ENCODE measurements at places on chromosomes 5 and 9.

GRCh38 chr9:121972501-121972981 is 120.6 kb downstream of the TTLL11 start:
- DNase-seq, result no peak

GRCh38 chr9:138038244-138038671 is 160.7 kb downstream of the CACNA1B start:
- DNase-seq, result no peak

DNA sequence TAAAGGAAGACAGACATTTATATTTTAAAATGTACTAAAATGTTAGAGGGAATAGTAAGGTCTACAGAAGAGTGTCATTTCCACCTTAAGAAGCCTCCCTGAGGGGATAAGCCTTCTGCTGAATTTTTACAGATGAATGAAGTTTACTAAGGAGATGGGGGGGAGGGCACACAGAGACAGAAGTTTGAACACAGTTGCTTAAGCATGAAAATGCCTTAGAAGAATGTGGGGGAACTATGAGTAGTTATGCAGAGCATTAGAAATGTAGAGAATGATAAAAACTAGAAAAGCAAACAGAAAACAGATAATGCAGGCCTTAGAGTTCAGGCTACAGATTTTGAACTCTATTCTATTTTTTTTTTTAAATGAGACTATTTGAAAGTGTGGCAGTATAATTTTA is 232.2 kb upstream of the VLDLR start:
- DNase-seq, result no peak

GRCh38 chr5:5583023-5583765 is 160.7 kb downstream of the ICE1 start:
- DNase-seq, result no peak

DNA sequence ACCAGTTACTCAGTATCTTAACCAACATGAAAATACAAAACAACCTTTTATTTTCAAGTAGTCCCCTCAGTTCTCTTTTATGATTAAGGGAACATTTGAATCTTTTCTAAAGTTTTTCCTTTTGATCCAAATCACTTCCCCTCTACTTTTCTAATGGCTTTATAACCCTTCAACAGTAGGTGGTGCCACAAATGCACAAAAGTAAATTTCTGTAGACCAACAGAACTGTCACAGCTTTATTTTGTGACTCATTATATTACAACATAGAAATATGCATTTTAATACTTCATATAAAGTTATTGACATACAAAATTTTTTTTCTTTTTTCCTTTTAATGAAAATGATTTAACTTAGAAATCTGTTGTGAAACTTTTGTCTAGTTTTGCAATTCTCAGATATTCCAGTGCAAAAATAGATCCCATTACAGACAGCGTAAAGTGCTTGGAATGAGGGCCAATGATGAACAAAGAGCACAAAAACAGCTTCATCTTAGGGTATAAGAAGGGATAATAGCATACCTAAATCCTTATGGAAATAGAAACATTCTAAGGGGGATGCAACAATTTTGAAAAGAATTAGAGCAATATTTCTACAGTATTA is 17.0 kb downstream of the NIPSNAP3B start:
- DNase-seq, result no peak

DNA sequence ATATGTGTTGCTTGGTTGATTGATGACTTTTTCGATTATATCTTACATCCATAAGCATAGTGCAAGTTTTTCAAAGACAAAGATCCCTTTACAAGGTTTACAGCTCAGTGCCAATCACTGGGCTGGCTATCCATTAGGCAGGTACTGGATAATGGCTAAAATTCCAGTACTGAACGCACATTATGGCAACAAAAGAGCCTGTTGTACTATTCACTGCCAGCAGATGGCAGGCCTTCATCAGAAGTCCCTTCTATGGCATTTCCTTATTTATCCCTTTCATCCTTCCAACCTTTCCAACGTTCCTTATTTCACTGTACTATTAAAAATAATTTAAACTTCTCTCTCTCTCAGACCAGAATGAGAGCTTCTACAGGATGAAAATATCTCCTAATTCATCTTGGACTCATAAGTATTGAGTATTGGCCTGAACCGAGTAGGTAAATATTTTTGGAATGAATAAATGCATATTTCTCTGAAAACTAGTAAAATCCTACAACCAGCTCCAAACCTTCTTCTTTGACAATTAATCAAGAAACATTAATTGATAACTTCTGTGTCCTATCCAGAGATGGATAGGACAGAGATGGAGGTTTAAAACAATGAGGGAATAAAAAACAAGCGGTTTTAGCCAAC is 6.7 kb upstream of the WNT8A start:
- peak; percentile 61 for DNase-seq

GRCh38 chr9:12956805-12957204 is 182.0 kb downstream of the LURAP1L start:
- no peak for DNase-seq

- no peak for DNase-seq
Measured at GRCh38 chr9:79880626-79881025, 308.9 kb downstream of the TLE4 start.

- DNase-seq, result no peak
Measured at GRCh38 chr5:135966165-135966564, 11.4 kb upstream of the LECT2 start.

- DNase-seq, result no peak
Measured at GRCh38 chr5:142777850-142778249, 7.7 kb downstream of the ARHGAP26 start.

Measured in CD8-positive, alpha-beta T cell (primary cell).